ENCODE measurements at places on chromosomes 1 and 21. TPM values are rescaled to one million over a fixed set of nuclear protein-coding genes. Genes with fewer than 3 reads are reported as not detected.

- no peak for DNase-seq
Observed at GRCh38 chr1:177246710-177247580, 76.2 kb downstream of the BRINP2 start.

DNA sequence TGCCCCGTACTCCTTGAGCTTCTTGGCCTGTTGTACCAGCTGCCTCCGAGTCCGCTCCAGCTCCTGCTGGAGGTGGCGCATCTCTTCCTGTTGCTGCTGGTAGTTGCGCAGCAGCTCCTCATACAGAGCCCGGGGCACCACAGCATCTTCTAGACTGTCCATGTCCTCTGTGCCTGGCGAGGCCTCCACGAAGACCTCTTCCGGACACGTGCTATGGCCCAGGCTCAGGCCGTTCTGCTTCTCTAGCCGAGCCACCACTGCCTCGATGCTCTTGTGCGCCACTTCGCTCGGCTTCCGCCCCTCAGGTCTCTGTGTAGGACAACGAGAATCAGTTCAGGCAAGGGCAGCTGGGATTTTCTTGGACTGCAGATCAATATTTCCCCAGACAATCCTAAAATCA, 17.7 kb downstream of the BEND5 start:
- no peak for DNase-seq

DNA sequence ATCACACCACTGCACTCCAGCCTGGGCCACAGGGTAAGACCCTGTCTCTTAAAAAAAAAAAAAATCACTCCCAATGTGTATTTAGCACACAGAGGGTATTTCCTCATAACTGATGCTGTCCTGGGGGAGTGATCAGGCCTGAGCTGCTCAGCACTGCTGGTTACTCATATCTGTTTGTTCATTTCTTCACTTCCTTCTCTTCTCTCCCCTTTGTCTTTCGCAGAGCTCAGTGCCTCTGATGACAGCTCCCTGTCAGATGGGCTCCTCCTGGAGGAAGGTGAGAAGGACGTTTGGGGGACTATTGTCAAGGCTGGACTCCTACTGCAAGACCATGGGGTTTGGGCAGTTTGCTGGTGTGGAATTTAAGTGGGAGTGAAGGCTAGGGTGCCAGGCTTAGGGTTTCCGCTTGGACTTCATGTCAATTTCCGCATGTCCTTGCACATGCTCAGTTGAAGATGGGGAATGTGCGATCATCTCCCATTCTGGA, 13.0 kb downstream of the INAVA start:
- no peak for DNase-seq

HSD3B1 gene
- total RNA-seq = not detected

KCNE2 gene
- total RNA-seq = not detected

DNA sequence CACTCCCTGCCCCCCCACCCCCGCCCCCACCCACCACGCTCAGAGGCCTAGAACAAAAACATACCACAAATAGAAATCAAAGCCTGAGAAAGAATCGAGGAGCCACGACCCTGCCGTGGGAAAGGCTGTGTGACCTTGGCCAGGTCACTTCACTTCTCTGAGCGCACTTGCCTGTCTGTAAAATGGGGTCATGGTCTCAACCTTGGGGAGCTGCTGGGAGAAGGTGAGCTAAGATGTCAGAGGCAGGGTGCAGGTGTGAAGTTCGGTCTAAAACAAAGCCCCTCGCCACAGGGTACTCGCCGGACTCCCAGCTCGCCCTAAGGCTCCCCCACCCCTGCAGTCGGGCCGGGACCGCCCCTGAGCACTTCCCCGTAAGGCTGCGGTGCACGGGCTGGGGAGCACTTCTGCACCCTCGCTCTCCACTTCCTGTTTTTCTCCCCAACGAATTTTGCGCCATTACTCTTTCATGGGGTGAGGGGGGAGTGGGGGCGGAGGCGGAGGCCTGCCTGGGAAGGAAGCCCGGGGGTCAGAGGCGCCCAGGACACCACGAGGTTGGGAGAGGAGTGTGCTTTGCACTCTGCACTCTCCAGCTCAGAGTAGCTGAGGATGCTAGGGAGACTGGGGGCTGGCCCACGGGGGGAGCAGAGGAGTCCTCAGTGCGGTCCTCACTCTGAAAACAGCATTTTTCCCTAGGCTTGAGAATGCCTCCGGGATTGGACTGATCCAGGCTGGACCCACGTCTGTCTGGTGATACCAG, 21.9 kb upstream of the PIK3CD start:
- no peak for DNase-seq

U2AF1 gene
- total RNA-seq = 35.6 TPM

GRCh38 chr21:35954066-35954465, 106.3 kb downstream of the SETD4 start:
- DNase-seq = no peak

PLPP3 gene
- 343 TPM for total RNA-seq

GRCh38 chr1:6848816-6849215, 63.6 kb downstream of the CAMTA1 start:
- no peak for DNase-seq

DNA sequence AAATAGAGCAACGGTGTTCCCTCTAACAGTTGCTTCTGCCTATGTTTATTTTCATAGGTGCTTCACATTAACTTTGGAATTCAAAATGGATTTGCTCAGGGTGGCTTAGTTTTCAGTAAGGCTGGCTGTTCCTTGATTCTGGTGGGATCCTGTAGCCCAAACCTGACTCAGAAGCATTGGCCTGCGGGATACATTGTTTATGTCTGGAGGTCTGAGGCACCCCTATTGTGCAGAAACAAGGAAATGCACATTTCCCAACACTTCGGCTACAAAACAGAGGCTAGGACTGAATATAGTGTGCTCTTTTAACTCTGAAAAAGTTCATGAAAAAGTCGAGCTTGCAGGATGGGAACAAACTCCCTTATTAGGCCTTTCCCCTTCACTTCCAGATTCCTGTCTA, 133.8 kb upstream of the F3 start:
- DNase-seq = no peak

GRCh38 chr1:85372683-85373377, 92.1 kb downstream of the DDAH1 start:
- DNase-seq = no peak

DMRTA2 gene
- total RNA-seq = not detected

- no peak for DNase-seq
Observed at GRCh38 chr21:39670701-39671100, 58.0 kb downstream of the B3GALT5 start.

GRCh38 chr1:6336776-6337622, 56.6 kb downstream of the ACOT7 start:
- DNase-seq = no peak

DNA sequence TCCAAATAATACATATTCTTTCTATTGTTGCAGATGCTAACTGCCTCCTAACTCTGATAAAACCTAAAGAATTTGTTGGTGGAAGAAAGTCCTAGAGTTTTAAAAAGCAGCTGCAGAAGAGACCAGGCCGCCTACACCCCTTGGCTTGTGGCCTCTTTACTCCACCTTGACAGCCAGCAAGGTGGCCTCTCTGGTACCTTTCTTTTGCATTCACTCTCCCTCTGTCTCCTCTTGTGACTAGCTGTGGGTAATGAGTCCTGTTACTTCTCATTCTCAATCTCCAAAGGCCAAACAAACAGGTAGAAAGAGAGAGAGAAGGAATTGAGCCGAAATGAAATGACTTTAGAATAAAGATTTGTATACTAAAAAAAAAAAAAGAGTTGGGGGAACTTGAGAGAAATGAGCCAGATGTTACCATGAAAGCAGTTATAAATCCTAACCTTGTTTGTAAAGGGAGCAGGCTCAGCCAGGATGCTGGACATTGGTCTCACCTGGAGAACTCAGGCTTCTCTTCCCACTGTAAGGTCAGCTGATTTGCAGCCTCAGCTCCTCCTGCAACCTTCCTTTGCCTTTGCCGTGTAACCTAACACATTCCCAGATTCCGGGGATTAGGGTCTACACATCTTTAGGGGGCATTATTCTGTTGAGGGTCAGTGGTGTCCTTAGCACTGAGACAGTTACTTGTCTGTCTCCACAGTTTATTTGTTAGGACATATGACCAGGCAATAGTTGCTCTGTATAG, 164.1 kb upstream of the IRF2BP2 start:
- DNase-seq = no peak

DNA sequence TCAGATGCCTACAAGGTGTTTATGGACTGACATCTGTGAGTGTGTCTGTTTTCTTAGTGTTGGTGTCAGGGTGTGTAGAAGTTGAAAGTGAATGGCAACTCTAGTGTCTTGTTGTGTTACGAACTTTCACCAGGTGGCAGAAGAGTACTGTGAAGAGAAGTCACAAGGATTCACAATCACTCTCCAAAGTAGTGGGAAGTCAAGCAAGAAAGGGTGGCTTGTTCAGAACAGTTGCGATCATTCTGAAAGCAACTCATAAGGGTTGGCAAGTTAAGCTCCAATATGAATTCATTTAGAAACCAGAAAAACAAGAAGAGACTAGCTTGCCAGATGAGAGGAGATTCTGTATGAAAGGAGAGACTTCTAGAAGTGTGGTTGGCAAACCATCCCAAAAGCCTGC, 86.1 kb downstream of the FASLG start:
- DNase-seq = no peak

- DNase-seq = no peak
Observed at GRCh38 chr21:38440746-38441145, 57.5 kb downstream of the ERG start.

DNA sequence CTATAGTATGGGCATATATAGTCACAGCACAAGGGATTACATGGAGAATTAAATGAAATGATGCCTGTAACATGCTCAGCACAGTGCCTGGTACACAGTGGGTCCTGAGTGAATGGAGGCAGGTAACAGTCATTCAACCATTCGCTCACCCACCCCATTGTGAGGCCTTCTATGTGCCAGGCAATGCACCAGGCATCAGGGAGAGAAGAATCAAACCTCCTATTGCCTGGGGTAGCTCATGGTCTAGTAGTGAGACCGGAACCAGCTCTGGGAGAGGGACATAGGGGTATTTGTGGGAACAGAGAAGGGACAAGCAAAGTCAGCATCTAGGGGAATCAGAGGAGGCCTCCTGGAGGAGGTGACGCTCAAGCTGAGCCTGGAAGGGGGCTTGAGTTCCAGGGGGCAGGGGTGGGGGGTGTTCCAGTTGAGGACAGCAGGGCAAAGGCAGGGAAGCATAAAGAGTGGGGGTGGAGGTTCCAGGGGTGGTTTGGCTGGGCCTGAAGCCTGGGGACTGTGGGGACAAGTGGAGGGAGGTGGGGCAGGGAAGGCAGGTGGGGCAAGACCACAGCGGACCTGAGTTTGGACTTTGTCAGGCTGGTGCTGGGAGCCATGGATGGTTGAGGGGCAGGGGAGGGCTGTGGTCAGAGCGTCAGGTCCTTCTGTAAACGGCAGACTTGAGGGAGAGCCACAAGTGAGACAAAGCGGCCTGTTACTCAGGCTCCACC, 591.6 kb downstream of the PTPRU start:
- DNase-seq = no peak

CD244 gene
- total RNA-seq = 0.84 TPM

DNA sequence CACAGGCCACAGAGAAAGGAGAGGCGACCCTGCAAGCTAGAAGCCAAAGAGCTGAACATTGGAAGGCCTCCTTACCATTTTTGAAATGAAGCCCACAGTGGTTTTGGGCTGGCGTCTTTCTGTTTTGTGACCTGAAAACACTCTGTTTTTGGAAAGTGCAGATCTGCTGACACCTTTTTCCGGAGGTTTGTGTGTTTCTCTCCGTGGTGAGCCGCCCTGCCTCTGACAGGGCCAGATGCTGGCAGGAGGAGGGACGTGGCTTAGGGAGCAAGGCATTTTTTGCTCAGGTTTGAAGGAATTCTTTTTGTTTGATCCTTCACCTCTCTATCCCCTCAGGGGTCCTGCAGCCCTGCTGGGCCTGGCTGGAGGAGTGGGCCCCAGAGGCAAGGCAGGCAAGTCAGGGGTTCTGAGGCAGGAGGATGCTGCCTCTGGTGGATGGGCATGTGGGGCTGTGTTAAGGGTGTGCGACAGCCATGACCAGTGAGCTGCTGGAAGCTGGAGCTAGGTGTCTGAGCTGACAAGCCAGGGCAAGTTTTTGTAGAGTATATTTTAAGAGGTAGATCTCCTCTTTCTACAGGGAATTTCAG, 133.8 kb downstream of the CAMTA1 start:
- DNase-seq = no peak

DNA sequence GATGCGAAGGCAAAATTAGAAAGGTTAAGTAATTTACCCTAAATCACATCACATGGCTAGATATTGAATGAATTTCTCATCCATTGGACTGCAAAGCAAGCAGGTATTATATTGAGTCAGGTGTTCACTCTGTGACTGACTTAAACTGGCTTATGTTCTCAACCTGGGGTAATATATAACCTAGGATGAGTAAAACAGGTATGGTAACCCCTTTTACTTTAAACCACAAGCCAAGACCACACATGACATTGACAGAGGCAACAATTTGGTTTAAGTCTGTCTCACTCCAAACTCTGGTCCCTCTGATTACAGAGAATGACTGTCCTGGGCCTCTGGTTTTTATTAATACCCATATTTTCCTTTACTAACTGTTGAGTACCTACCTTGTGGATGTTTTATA, 33.3 kb downstream of the MAEL start:
- DNase-seq = no peak

RBP7 gene
- 396 TPM for total RNA-seq

LYPD8 gene
- not detected for total RNA-seq

GRCh38 chr1:110004583-110004982, 20.0 kb downstream of the AHCYL1 start:
- DNase-seq = no peak

TINAGL1 gene
- 661 TPM for total RNA-seq

ALX3 gene
- total RNA-seq = not detected

DNA sequence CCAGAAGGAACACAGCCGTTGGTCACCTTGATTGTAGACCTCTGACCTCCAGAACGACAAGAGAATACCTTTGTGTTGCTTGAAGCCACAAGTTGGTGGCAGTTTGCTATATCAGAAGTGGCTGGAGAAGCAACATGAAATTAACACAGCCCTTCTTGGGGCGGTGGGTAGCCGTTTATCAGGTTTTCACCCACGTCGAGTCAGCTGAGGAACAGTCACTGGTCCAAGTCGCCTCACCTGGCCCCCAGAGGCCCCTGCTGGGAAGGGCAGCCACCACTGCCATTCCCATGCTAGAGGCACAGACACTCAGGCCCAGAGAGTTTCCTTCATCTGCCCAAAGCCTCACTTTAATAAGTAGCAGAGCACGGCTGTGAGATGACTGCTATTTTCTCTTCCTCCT, 37.7 kb downstream of the TMEM51 start:
- no peak for DNase-seq

SIM2 gene
- total RNA-seq = not detected

DNA sequence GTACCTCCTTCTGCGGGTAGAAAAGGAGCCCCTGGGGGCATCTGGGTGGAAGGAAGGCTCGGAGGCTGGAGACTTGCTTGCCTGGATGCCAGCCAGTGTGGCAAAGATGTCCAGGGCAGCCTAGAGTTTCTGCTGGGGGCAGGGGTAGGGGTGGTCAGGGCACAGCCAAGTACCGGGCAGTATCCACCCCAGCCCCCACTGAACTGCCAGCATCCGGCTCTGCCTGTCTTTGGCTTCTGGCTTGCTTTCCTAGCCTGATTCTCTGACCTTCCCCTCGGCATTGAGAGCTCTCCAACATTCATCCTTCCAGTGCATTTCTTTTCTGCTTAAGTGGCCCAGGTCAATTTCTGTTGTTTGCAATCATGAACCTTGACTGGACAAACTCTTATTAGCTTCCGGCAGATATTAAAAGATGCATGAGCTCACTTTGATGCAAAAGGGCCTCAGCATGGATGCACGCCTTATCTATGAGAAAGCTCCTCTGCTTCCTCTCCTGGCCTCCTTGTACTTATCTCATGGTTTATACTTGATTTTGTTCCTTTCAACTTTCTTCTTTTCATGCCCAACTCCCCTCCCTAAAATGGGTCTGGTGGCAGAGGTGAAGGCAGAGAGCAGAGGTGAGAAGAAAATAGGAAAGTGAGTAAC, 116.9 kb downstream of the HLCS start:
- DNase-seq = no peak

ZFYVE9 gene
- total RNA-seq = 25.4 TPM

- DNase-seq = no peak
Observed at GRCh38 chr1:211928290-211928801, 97.8 kb upstream of the LPGAT1 start.
